ENCODE measurements at places on chromosomes 13 and 19. TPM values are rescaled to one million over a fixed set of nuclear protein-coding genes. Genes with fewer than 3 reads are reported as not detected.
A peak's percentile ranks its signal among the peaks of the same experiment; 100 is the strongest.

DNA sequence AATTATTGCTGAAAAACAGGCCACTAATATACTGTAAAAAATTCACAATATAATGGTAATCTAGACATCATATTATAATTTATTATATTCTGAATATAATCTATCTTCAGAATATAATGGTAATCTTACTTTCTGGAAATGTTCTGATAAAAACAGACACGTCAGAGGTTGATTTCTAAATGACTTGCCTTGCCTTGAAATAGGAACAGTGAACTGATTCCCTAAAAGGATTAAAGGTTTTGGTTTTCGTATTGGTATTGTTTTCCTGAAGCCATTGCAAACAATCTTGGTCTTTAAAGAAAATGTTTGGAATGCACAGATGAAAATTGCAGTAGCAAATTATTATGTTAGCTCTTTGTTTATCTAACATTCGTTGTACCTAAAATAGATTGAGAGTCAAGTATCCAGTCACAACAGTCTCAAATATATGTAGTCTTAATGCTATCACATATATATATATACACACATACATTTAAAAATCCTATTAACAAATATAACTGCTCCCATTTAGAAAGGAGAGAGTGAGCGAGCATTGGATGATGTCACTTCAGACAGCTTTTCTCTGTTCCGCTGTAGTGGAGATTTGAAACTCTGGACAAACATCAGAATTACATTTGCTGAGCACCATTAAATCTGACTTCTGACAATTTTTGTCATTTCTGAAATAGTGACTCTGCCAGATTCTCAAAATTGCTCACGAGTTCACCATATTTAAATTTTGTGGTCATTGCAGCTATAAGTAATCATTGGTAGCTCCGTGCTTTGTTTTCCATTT is 1.7 kb downstream of the ITM2B start:
- peak; percentile 18 for DNase-seq

DNA sequence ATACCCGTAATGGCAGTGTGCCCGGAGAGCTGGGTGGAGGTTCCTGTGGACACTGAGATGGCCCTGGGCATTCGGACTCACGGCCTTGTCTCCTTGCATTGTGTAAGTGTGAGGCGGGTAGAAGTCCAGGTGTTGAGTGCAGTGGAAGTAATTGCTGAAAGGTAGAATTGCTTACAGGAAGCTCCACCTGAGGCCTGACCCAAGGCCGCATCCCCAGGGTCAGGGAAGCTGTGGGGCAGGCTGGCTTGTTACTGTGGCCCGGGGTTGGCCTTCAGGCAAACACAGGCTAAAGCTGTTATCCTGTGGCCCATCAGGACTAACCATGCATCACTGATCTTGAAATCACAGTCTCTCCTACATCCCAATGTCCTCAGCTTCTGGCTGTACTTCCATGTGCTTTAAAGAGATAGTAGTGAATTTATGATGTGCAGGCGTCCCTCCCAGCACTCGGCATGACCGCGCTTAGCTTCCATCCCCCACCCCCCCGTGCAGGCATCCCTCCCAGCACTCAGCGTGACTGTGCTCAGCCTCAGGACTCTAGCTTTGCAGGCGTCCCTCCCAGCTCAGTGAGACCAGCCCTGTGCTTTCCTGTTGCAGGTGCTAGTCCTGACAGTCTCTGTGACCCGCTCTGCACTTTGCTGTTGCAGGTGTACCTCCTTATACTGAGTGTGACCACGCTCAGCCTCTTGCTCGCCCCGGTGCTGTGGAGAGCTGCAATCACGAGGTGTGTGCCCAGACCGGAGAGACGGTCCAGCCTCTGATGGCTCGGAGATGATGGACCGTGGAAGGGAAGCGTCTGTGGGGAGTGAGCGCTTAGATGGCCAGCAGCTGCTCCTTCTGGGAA is 35.6 kb upstream of the TFDP1 start:
- DNase-seq = no peak

DNA sequence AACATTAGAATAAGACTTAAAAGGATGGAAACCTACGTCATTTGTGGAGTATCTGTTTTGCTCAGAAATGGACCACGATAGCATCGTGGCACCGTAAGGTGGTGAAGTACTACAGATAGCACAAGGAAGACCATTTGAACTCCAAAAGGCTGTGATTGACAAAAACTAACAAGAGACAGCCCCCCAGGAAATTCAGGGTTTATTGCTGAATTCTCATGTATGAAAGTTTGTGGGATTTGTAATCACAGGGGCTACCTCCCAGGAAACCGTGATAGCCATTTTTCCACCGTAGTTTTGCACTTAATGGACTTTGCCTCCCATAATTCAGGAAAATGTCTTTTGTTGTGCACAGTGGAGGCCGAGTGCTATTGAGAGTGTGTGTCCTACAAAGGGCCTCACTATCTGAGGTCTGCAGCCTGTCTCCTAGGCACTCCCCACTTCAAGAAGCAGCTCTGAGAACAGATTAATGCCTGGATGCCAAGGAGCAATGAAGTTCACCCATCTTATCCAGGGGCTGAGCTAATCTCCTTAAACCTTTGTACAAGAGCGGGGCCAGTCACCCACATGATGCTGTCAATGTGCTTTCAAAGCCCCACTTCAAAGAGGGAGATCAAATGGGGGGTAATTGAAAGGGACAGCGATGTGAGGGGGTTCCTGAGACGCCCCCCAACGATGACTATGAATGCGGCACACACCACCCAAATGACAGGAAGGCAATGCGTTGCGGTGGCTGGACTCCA is 182.6 kb downstream of the COL4A1 start:
- DNase-seq = no peak

DNA sequence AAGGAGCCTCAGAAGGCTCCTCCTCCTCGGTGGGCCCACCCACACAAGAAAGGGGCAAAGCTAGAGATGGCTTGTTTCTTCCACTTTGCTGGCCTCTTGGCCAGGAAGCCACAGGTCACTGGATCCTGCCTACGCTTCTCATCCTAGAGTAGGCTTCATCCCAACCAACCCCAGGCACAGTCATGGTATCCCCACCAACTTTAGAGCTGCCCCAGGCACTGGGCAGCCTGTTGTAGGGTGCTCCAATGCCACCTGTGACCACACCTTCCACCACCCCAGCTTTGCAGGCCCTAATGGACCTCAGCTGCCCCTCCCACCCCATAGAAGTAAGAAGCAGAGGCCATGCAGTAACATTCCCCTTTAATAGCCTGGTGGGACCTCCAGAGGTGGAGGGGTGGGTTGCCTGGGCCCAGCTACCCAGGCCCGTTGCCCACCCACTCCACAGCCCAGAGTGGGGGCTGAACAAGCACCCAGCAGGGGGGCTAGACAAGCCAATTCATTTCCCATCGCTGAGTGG is 522 bp upstream of the CHMP2A start:
- DNase-seq = no peak

DNA sequence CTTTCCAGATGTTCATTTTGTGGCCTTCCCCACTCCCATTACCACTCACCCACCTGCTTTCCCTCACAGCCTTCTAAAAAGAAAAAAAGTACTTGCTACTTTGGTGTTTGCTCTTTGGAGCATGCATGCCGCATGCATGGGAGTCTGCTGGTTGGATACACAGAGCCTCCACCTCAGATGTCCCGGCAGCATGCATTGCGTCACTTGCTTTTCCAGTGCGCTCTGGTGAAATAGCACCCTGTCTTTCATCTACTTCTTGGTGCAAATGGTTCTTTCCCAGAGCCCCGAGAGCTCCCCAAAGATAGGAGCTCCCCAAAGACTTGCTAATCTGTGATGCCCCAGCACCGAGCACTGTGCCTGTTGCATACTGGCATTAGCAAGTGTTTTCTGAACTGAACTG is 333.2 kb upstream of the ZNF507 start:
- no peak for DNase-seq

ACP7 gene
- not detected for polyA plus RNA-seq

Data from naive thymus-derived CD4-positive, alpha-beta T cell (primary cell).